ENCODE measurements at places on chromosomes 1 and 21. TPM values are rescaled to one million over a fixed set of nuclear protein-coding genes. Genes with fewer than 3 reads are reported as not detected.
A peak's percentile ranks its signal among the peaks of the same experiment; 100 is the strongest.

DNA sequence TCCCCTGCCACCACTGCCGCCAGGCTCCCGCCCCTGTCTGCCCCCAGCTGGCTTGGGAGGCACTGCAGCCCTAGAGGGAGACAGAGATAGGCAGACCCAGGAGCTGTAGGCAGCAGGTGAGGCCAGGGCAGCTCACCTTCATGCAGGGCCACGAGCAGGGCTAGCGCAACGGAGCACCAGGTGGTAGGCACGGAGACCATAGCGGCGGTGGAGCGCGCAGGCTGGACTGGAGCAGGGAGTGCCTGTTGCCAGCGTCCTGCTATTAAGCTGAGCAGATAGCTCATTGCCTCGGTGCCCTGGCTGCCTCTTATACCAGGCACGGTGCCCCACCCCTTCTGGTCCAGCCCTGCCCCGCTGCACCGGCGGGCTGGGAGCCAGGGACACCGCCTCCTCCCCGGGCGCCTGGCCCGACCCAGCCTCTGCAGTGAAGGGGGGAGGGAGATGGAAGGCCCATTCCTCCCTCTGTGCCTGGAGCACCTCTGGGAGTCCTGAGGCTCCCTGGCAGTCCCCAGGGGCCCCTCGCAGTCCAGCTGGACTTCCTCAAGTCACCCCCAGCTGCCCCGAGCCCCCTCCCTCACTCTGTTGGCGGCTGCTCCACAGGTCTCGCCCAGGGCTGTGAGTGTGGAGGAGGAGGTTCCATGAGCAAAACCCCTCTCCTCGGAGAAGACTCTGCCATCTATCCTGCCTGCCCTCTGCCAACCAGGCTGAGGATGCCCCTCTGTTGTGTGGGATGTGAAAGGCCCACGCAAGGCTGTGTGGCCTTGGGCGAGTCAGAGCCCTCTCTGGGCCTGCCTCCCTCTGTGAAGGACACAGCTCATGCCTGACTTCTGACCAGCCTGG, at the start of gene EDN2:
TSS of gene EDN2 (minus strand) at position 282 of the 840 bp plus-strand sequence. CDS start at position 200, 82 bp downstream.
- DNase-seq: peak; percentile 89

The S100A14 gene
- total RNA-seq: 112 TPM

DNA sequence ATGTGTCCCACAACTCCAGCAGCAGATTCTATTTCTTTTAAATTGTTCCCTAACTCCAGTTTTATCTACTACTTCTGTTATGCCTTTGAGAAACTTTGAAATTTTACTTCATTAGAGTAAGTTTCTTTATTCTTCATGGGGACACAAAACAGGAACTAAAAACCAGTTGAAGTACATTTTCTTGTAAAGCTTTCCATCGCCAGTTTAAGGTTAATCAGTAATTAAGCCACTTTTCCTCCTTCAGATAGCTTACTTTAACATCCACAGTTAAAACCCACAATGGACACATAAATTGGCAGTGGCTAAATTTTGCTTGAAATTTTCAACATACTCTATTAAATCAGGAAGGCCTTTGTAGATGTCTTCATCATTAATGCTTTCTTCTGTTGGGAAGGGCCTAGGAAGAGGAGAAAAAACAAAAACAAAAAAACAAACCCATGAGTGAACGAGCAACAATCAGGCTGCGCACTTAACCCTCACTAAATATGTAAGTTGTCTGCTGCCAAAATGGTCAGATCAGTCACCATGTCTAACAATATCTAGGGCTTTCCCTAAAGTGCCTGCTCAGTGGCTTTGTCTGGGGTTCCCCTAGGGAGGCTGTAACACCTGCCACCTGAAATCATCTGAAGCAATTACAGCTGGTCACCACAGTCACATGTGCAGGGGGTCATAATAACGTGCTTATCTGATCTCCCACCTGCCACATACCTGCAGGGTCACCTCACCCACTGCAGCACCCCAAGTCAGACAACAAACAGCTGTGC, 187.9 kb downstream of the VAV3 start:
- DNase-seq: no peak

- no peak for DNase-seq
Measured at GRCh38 chr1:113536182-113536780, 146.0 kb downstream of the MAGI3 start.

DNA sequence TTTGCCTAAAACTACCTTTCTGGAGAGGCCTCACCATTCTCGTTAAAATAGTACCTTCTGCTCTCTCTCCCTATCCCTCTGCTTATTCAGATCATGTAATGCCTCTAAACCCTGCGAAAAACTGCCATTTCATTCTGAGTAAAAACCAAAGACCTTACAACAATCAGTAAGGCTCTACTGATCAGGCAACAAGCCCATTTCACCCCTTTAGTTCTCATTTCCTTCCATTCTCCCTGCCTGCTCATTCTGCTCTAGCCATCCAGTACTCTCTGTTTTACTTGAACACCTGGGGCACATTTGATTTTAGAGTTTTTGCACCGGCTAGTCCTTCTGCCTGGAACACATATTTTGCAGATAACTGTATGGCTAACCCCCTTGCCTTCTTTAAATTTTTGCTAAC, 187.8 kb downstream of the COQ8A start:
- DNase-seq: no peak

GRCh38 chr1:206521127-206521526, 13.8 kb downstream of the RASSF5 start:
- peak; percentile 62 for DNase-seq

The CA6 gene
- total RNA-seq: not detected

DNA sequence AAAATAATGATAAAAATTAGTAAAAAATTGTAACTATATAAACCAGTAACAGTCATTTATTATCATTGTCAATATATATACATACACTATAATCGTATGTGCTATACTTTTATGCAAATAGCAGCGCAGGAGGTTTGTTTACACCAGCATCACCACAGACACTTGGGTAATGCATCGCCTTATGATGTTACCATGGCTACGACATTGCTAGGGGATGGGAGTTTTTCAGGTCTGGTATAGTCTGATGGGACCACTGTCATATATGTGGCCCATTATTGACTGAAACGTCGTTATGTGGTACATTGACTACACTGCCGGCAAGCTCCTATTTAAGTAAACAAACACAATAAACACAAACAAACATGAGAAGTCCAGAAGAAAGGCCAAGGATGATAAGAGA, 45.6 kb downstream of the KCNK1 start:
- DNase-seq: no peak

- DNase-seq: no peak
Measured at GRCh38 chr1:222994511-222995235, 148.4 kb downstream of the TLR5 start.

DNA sequence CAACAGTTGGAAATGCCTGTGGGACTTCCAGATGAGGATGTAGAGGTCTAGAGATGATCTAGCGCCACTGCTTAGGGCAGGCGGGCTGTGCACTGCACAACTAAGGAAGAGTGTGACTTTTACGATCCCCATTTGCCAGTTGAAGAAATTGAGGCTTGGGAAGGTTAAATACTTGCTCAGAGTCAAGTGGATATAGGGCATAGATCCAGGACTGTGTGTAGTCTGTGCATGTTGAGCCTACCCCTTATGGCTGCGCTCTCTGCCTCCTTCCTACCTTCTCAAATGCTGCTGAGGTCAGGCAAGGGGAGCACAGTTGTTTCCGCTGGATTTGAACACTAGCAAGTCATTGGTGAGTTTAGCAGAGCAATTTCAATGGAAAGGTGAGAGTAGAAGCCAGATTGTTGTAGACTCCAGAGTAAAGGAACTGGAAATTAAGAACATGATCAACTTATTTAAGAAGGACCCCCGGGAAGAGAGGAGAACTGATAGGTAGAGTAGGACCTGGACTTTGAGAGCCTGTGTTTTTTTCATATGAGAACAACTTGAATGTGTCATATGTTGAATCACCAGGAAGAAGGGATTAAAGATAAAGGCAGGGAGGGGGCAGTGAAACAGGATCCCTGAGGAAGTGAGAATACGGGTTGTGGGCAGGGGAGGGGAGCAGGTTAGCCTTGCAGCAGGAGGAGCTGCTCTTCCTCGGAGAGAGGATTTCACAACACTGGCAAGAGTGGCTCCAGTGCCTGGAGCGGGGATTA, 2.7 kb downstream of the CAPN2 start:
- DNase-seq: no peak

GRCh38 chr1:102799496-102799895, 308.8 kb downstream of the COL11A1 start:
- no peak for DNase-seq

The WNT3A gene
- total RNA-seq: 10.1 TPM

The DNASE2B gene
- 21.7 TPM for total RNA-seq

- no peak for DNase-seq
Measured at GRCh38 chr1:66723985-66724384, 28.3 kb upstream of the DYNLT5 start.

DNA sequence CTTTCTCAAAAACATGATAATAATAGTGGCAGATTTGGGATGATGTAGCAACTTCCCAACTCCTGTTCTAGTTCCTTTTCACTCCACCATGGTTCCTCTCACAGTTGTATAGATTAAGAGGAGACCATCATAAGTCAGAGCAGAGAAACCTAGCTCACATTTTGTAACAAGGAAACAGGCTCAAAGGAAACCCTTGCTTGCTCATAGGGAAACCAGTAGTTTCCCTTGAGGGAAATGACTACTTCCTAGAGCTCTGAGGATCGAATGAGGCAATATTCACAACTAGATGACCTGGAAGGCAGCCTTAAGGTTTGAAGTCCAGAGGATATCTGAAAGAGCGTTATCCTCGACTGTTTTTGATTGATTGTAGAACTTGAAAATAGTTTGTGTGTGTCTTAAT, 76.1 kb upstream of the C8B start:
- no peak for DNase-seq

The MAN1C1 gene
- 19.7 TPM for total RNA-seq

The AKNAD1 gene
- total RNA-seq: 0.67 TPM

The B3GALT2 gene
- 6.8 TPM for total RNA-seq

GRCh38 chr21:14080764-14081096, 130.0 kb downstream of the LIPI start:
- DNase-seq: no peak

GRCh38 chr1:234373959-234374254, 651 bp downstream of the COA6 start:
- DNase-seq: no peak

- DNase-seq: no peak
Measured at GRCh38 chr1:185073725-185074124, 28.4 kb downstream of the RNF2 start.

GRCh38 chr1:109904105-109904817, 6.4 kb upstream of the CSF1 start:
- no peak for DNase-seq

The TRIM33 gene
- total RNA-seq: 37.3 TPM

GRCh38 chr1:46991083-46991923, 32.2 kb upstream of the CYP4X1 start:
- no peak for DNase-seq

- DNase-seq: no peak
Measured at GRCh38 chr1:209059376-209059775, 524.1 kb upstream of the CAMK1G start.

- no peak for DNase-seq
Measured at GRCh38 chr1:231684356-231685244, 58.0 kb downstream of the DISC1 start.

GRCh38 chr21:15772654-15773053, 42.9 kb downstream of the USP25 start:
- DNase-seq: no peak

The NHLH2 gene
- 0.32 TPM for total RNA-seq

DNA sequence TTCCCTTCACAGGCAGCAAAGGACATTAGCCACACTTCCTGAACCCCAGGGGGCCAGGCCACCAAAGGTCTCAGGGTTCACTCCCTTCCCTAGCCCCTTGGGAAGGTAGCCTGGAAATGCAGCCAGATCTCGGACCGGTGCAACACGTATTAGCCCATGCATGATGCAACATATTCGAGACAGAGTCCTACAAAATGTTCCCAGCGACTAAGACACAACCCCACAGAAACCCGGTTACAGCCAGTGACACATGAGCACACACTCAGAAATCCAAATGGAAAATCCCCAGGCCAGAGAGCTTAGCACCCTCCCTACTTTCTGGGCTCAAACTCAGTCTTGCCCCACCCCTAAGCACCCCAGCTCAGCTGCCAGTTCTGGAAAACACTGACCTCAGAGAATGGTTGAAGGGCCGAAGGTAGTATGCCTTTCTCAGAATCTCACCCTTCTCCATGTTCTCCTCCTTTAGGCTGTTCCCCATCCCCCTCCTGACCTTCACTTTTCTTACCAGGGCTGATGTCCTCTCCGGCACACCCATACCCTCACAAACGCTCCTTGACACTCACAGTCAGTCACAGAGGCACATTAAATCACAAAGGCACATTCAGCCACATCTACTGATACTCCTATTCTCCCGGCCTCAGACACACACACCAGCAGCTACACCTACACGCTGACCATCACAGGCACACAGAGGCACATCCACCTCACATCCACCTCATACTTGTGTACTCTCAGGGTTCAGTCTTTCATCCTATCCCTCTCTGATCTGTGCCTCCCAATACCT, at the start of gene TSPAN1:
TSS of gene TSPAN1 (plus strand) at position 640 of the 784 bp plus-strand sequence. CDS start 6,021 bp downstream, outside the sequence.
- DNase-seq: no peak

GRCh38 chr1:218409946-218410510, 64.9 kb downstream of the TGFB2 start:
- DNase-seq: no peak

DNA sequence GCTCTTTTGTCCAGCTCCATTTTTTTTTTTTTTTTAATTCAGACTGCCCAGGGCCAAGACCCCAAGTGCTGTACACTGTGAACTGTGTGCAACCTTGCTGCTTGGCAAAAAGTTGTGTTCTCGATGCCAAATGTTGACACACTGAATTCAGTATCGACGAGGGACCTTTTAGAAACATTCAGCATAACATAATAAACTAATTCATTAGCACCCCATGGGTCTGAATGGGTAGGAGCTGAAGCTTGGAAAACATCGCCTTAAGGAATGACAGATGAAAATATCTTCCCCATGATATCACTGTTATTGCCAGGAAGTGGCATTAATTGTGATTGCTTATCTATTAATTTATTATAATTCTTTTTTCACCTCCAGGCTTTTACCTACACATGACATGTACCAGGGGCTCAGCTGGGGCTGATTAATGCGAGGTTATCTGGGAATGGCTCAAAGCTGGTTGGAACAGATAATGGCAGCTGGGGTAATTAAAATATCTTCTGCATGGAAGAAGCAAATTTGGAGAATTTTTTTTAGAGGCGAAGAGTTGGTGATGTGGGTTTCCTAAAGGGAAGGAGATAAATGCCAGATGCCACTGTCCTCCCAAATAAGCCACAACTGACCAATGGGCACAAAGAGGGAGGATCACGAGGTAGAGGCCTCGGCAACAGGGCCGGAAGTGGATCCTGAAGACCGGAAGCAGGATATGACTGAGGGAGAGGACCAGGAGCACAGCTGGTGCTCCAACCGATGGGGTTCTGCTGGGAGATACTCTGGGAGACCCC, 169.3 kb downstream of the GRIK3 start:
- no peak for DNase-seq
